ENCODE measurements at places on chromosomes 3 and 15.

GRCh38 chr3:127264292-127264691, 23.6 kb downstream of the PRR20G start:
- no peak for DNase-seq

GRCh38 chr15:66829551-66830121, 127.6 kb downstream of the SMAD6 start:
- DNase-seq: no peak

DNA sequence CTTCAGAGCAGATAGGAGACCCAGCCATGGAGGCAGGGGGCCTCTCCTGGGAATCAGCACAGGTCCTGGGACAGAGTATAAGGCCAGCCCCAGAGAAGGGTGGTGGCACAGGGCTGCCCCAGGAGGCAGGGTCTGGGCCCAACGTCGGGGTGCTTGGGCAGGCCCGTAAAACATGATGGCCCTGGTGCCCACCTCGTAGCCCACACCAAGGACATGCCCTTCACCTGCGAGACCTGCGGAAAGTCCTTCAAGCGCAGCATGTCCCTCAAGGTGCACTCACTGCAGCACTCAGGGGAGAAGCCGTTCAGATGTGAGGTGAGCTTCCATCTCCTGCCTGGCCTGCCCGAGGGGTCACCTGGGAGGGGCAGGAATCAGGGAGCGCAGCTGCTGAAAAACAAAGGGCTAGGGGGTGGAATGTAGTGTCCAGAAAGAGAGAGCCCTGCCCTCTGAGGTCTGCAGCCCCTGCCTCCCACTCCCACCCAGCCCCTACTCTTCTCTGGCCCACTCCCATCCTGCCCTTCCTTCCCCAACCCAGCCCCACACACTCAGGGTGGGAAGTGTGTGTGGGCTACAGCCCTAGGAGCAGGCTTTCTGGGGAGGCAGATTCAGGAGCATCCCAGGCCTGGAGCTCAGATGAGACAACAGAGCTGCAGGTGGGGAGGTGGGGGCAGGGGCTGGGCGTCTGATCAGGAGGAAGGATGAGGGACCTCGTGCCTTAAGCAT, 9.5 kb downstream of the ZBTB47 start:
- no peak for DNase-seq

DNA sequence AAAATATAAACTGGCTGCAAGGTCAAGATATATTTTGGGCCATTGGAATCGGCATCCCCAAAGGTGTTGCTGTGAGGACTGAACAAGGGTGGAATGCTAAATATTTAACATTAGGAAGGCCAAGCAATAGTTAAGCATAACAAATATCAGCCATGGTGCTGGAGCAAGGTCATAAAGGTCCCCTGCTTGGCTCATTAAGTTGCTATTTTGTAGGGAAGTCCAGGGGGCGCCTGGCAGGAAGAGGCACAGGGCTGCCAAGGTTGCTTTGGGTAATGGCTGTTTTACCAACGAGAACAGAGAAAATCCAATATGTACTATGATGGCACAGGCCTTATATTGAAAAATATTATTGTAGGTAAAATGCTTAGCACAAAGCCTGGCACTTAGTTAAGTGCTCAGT, 62.2 kb downstream of the SLC15A2 start:
- no peak for DNase-seq

GRCh38 chr15:80151148-80151547, 1.7 kb upstream of the FAH start:
- no peak for DNase-seq

- no peak for DNase-seq
Observed at GRCh38 chr3:149495581-149496125, 21.2 kb downstream of the TM4SF4 start.

GRCh38 chr3:119538772-119539171, 20.6 kb downstream of the CD80 start:
- no peak for DNase-seq

GRCh38 chr3:101531473-101532086, 18.6 kb upstream of the SENP7 start:
- DNase-seq: no peak

GRCh38 chr15:65653341-65653740, 31.6 kb downstream of the SLC24A1 start:
- no peak for DNase-seq

DNA sequence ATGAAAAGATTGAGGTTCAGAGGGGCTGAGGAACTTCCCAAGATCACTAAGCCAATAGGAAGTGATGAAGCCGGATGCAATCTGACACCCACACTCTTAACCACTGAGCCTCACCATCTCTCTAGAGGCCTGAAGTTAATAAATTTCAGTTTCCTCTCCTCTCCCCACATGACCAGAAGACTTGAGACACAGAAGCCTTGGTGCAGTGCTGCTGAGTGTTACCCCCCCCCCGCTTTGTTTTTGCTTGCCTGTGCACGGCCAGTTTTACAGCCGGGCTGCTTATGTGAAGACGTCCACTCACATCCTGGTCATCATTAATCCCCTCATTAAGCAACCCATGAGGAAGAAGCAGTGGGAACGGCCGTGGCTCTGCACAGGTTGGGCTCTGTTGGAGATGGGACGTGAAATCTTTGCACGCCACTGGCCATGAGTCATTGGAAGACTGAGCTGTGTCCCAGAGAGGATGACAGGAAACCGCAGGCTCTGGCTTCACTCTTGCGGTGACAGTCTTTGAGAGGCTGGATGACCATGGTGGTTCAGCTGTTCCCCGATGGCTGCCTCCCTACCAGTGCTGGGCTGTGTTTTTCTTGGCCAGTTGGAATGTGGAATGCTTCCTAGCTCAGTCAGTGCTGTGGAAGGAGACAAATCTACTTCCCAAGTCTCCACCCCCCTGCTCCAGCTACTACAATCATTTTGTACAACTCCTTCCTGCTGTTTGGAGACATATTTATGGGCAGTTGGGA, 232.6 kb upstream of the LRTM1 start:
- DNase-seq: no peak

- DNase-seq: no peak
Observed at GRCh38 chr15:72020799-72021198, 97.2 kb downstream of the MYO9A start.

GRCh38 chr15:52682200-52682599, 3.0 kb upstream of the ATOSA start:
- no peak for DNase-seq

DNA sequence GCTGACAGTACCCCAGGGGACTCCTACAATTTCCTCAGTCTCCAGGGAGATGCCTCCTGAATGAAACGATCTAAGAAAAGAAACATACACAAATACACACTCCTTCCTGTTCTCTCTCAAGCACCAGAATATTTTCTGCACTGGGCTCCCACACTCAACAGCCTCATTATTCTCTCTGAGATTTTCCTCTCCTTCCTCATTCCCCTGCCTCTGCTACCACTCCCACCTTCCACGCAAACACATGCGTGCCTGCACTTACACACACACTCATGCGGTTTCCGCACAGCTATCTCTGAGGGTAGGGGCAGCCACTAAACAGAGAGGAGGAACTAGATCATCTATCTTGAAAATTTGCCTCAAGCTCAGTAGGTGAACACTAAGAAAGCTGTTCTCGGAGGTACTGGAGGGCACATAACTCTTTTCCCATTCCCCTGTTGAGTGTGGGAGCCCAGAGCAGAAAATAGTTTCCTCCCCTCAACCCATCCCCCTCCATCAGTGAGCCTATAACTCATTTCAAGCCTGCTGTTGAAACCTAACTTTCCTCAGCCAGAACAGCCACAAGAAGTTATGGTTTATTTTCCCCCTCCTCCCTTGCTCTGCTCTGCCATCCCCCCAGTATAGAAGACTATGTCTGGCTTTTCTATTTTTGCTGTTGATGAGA, 30.5 kb upstream of the TIPARP start:
- no peak for DNase-seq

- DNase-seq: no peak
Observed at GRCh38 chr15:57544848-57545480, 46.7 kb upstream of the MYZAP start.

DNA sequence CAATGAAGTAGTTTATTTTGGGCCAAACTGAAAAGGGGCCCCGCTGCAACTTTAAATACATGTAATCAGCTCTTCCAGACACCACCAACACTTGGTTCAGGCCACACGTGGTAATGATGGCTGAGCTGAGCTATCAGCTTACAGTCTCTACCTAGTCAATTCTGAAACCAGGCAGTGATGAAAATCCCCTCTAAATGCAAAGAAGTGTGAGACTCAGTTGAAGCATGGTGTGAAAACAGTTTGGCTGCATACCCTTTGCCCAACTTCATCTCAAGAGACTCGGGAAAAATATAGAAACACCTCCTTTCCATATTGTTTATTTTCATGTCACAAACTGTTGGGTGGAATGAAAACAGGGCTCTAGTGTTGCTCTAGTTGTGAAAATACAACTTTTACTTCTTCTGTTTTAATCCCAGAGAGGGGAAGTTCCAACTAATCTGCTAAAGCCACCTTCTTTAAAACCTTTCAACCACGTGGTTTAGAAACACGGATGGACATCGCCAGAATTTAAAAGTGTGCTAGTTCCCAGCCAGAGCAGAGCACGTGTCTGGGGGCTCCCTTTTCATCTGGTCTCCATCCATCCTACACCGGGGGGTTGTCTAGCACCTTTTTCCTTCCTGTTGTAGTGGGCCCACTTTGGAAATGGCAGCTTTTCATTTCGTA, 229.1 kb downstream of the EPHB1 start:
- DNase-seq: no peak

GRCh38 chr15:30675126-30675525, 49.2 kb downstream of the ARHGAP11B start:
- no peak for DNase-seq

DNA sequence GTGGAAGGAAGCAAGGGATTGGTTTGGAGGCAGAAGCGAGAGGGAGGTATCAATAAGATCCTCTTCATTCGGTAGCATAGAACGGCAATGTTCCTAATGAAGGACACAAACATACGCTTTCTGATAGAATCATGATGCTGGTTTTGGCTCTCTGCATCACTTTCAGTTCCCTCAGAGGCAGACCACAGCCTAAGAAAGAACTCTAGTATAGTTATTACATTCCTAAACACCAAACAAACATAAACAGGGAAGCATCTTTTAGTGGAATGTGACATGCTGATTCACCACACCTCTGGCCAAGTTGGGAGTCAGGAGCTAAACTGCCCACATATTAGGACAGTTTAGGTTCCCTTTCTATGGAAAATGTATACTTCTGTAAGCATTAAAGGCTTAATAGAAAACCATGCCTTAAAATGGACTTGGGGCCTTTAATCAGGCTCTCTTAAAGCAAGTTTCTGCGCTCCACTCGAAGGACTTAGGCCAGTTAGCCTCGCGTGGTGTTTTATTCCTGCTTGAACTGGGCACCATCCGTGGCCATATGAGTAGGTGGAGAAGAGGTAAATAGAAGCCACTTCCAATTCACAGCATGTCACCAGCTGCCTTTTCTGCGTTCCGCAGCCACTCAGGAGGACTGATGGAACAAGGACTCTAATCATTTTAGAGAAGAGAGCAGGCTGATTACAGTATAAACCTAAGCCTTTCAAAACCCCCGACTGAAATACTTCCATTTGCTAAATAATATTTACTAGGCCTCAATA, 53.7 kb downstream of the CD47 start:
- no peak for DNase-seq

DNA sequence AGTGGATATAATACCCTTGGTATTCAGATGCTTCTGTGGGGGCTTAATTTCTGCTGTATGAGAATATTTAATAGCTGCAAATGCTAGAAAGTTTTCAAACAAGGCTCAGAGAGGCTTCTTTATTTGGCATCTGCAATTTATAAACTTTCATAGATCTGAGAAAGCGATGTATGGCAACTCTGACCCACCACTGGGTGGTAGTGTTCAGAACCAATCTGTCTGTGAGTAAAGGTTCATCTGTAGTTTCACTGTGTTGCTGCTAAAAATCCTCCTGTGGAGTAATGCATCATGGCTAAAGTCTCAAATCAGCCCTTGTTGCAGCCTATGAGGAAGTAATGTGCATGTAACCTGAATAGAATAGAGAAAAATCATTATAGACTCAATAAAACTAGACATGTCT, 47.4 kb downstream of the CLSTN2 start:
- no peak for DNase-seq

DNA sequence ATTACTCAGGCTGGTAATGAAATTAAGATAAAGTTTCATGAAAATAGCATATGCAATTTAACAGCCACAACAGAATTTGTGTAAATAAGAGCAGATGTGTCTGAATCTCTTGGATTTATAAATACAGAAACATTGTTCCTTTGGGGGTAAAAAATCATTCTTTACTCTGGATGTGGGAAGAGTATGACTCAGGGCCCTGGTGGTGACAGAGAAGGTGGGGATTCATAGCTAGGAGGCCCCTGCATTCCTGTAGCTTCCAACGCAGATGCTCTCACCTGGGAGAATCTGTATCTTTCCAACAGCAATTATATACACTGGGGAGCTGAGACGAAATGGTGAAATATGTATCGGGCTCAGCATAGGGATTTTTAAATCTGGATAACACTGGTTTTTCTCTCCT, 167.6 kb upstream of the CADPS start:
- DNase-seq: no peak

- DNase-seq: no peak
Observed at GRCh38 chr15:45338417-45338816, 39.9 kb downstream of the GATM start.

DNA sequence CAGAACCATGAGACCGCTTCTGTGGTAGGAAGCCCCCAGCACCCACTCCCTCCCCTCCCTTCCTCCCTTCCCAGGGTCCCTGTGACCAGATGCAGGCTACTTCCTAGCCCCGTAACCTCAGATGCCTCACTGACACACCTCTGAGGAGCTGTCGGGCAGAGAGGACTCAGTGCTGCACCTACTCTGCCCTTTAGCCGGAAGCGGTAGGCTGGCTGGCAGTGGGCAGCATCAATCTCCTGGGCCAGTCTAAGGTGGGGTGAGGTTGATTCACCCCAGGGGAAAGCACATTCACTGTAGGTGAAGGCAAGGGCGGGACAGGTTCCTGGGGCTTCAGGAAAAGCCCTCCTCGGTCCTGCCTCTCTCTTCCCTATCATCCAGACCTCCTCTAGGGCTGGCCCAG, 19.1 kb downstream of the CSRNP1 start:
- no peak for DNase-seq

- DNase-seq: no peak
Observed at GRCh38 chr15:73888224-73889041, 15.1 kb downstream of the TBC1D21 start.

DNA sequence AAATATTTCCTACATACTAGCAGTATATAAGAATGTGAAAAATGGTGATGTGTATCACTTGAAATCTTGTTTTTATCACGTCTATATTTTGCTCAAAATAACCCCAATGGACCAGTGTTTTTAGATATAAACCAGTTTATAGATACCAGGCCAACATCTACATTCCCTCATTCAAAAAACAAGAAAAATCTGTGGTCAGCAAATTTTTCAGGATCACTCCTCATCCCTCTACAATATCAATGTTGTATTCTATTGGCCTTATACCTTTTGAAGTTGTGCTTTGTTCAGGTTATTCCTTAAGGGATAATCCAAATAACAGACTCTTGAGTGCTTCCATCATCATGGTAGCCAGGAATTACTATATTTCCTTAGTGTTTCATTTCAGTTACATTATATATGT, 332.9 kb upstream of the ARRDC4 start:
- no peak for DNase-seq

- DNase-seq: no peak
Observed at GRCh38 chr3:50466177-50466576, 37.3 kb downstream of the CACNA2D2 start.

- no peak for DNase-seq
Observed at GRCh38 chr3:150567328-150567727, 20.7 kb downstream of the EIF2A start.
